Choroid plexus epithelial cell (primary cell): ENCODE measurements at places on chromosomes 7 and 10.

- DNase-seq = no peak
These were observed 13.1 kb downstream of the JAKMIP3 start for GRCh38 chr10:132078746-132079345.

DNA sequence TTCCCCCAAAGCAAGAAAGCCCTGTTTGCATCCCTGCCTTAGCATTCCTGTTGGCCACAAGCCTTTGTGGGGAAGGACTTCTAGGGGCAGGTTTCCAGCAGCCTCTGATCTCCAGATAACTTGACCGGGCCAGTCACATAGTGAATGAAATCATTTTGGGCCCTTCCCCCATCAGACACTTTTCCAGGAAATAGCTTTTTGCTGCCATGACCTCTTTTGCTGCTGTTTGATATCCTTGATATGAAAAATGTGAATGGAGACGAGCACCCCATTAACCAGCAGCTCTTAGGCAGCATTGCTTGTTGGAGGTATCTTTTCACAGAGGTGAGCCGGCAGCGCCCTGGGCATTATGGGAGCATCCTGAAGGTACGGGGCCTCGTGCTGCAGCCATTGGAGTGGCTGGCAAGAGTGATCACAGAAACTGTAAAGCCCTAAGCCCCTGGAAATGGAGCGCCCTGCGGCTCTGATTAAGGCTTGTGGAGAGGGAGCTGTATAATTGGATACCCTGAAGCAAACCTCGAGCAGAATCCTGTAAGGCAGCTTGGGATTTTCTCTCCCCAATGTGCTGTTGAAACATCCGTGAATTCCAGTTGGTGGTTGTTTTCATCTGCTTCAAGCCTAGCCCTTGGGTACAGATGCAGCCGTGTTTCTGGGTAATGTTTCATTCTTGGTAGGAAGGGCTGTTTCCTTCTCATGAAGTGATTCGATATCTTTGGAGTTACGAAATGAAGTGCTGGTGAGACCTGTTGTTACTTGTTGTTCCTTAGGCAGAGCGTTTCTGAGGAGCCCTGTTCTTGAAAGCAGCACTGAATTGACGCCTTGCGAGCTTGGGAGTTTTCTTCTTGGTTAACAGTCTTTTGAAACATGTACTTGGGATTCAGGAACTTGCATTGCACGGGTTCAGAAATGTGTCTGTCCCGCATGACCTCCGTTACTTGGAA, 179.0 kb downstream of the PTEN start:
- peak; percentile 84 for DNase-seq

- DNase-seq = no peak
These were observed 53.2 kb upstream of the MACC1 start for GRCh38 chr7:20270371-20270770.

DNA sequence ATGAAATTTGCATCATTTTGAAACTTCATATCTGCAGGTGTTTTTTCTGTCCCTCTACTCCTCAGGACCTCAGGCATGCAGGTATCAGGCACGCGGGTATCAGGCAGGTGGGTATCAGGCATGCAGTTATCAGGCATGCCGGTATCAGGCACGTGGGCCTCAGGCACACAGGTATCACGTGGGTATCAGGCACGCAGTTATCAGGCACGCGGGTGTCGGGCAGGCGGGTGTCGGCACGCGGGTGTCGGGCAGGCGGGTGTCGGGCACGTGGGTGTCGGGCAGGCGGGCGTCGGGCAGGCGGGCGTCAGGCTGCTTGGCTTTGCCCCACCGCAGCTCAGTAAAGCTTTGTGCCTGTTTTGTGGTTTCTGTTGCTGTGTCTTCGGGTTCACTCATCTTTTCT, 8.7 kb downstream of the SPRN start:
- DNase-seq = no peak

- DNase-seq = no peak
These were observed 3.7 kb downstream of the TRAPPC14 start for GRCh38 chr7:100154651-100155491.

GRCh38 chr7:155660758-155661093, 16.3 kb downstream of the RBM33 start:
- no peak for DNase-seq

GRCh38 chr7:114953724-114954123, 31.8 kb downstream of the MDFIC start:
- DNase-seq = no peak

DNA sequence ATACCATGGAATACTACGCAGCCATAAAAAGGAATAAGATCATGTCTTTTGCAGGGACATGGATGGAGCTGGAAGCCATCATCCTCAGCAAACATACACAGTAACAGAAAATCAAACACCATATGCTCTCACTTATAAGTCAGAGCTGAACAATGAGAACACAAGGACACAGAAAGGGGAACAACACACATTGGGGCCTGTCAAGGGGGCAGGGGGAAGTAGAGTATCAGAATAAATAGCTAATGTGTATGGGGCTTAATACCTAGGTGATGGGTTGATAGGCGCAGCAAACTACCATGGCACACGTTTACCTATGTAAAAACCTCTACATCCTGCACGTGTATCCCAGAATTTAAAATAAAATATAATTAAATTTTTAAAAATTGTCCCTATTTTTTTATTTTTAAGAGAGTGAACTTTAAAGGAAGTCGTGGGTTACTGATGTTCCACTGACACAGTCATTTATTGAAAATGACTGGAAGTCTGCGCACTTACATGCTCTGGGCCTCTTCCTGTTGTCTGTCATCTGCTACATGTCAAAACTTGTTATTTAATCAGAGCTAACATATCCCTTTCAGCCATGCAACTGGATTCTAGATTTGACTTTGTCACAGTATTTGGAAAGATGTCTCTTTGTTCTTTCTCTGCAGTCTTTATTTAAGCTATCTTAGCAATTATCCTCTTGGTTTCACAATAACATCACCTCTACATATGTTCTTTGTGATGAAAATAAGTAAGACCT, 73.7 kb upstream of the ABCB5 start:
- no peak for DNase-seq

DNA sequence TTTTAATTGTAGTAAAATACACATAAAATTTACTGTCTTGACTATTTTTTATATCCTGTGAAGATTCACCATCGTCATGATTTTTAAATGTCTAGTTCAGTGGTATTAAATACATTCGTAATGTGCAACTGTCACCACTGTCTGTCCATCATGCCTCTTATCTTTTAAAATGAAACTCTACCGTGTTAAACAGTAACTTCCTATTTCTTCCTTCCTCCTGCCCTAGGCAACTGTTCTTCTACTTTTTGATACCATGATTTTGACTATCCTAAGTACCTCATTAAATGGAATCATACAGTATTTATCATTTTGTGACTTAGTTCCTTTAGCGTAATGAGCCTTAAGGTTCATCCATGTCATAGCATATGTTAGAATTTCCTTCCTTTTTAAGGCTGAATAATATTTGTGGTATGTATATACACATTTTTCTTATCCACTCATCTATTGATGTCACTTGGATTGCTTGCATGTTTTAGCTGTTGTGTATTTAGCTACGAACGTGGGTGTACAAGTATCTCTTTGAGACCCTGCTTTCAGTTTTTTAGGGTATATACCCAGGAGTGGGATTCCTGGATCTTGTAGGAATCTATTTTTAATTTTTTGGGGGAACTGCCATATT, 13.5 kb downstream of the SLK start:
- DNase-seq = no peak

DNA sequence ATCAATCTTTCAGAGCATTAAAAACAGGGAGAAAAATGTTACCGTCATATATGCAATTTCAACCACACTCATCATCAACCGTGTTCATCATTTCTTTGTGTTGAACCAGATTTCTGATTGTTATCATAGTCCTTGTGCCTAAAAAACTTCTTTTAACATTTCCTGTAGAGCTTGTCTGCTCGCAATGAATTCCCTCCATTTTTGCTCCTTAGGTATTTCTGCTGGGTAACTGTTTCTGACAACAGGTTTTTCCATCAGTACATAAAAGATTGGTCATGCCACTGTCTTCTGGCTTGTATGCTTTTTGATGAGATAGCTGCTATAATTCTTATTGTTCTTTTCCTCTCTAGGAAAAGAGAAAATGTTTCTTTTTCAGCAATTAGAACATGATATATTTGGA, 8.6 kb upstream of the RBM33 start:
- no peak for DNase-seq

GRCh38 chr7:47812429-47813136, 135.7 kb downstream of the PKD1L1 start:
- DNase-seq = no peak

- DNase-seq = no peak
These were observed 293.2 kb downstream of the GRID1 start for GRCh38 chr10:86073199-86073977.

- DNase-seq = no peak
These were observed 101.6 kb upstream of the EEPD1 start for GRCh38 chr7:36051501-36051900.

DNA sequence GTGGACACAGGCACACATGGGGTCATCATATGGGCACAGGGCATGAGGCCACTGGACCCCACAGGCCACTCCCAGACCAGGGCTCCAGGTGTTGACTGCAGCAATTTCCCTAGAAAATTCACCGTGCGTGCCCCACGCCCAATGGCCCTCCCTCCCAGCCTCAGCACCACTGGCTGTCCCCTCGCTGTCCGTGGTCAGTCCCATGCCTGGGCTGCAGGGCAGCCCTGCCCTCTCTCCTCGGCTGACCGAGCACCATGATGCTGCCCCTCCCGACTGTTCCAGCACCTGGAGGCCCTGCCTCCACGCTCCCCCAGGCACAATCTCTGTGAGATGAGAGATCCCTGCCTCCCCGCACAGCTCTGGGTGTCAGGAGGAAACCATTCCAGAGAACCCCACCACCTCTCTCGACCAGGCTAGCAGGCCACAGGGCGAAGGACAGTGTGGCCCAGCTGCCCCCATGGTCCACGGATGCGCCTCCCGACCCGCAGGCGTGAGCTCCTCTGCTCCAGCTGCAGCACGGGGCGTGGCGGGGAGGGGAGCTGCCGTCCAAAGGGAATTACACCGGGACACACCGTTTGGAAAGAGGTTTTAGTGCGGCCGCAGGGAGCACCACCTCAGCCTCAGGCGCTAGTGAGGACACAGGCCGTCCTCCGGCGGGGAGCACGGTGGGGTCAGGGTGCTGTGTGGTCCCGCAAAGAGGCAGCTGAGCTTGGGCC, 12.6 kb downstream of the NUDT1 start:
- DNase-seq = no peak

GRCh38 chr10:115957012-115957399, 316.0 kb downstream of the GFRA1 start:
- no peak for DNase-seq

GRCh38 chr10:43781480-43782361, 133.0 kb upstream of the ZNF32 start:
- DNase-seq = no peak

DNA sequence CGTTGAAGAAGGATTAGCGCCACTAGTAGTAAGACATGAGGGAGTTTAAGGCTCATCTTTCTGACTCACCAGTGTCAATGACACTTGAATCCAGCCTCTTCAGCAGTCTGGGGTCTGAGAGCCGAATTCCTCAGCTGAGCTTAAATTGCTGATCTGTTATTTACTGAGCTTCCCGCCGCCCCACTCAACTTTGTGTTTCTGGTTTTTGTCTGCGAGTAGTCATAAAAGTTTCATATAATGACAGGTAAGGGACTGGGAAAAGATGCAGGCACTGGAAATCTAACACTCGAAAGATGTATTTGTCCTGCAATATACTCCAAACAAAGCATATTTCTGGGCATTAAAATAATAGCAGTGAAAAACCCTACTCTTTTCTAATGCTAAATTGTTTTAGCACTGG, 51.2 kb upstream of the RELN start:
- DNase-seq = no peak

DNA sequence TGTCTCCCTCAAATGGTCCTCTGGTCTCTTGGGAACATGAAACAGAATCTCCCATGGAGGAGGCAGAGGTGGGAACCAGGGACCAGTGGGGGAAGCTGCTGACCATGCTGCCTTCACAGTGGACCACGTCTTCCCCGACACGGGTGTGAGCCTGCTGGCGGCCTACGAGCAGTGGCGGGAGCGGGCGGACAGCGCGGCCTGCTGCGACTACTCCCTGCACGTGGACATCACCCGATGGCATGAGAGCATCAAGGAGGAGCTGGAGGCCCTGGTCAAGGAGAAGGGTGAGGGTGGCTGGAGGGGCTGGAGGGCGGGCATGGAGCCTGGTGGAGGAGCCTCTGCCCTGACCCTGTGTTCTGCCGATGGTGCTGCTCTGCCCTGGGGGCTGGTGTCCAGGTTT, 8.0 kb downstream of the DPYSL4 start:
- no peak for DNase-seq

- no peak for DNase-seq
These were observed 27.3 kb downstream of the FAM20C start for GRCh38 chr7:219581-220150.

DNA sequence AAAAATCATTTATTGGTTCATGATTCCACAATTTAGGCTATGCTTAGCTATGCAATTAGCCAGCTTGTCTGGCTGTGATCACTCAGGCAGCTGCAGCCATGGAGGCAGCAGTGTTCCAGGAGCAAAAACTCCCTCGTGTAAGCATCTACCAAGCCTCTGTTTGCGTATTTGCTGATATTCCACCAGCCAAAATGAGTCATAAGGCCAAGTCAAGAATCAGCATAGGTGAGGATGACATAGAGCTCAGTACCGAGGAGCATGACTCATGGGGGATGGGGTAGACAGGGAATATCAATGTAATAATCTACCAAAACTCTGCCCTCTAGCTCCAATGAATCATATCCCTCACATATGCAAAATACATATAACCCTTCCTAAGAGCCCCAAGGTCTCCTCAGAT, 63.3 kb downstream of the IMMP2L start:
- peak; percentile 89 for DNase-seq

DNA sequence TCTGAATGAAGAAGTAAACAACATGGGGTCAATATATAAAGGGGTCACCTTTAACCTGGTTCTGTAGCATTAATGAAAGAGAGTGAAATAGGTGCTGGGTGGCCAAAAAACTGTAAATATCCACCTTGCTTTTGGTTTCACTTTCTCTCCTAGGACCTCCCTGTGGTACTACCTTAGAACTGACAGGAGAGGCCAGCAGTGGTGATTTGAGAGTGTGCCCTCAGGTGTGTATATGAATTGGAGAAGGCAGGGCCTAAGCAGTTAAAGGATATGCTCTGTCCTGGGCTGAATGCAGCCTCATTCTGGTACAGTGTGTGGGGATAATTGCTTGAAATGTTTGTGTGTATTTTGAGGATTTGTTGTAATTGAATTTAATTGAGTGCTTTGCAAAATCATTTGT, 62.0 kb downstream of the BBS9 start:
- DNase-seq = no peak
